ENCODE measurements at places on chromosomes 6 and 20.

DNA sequence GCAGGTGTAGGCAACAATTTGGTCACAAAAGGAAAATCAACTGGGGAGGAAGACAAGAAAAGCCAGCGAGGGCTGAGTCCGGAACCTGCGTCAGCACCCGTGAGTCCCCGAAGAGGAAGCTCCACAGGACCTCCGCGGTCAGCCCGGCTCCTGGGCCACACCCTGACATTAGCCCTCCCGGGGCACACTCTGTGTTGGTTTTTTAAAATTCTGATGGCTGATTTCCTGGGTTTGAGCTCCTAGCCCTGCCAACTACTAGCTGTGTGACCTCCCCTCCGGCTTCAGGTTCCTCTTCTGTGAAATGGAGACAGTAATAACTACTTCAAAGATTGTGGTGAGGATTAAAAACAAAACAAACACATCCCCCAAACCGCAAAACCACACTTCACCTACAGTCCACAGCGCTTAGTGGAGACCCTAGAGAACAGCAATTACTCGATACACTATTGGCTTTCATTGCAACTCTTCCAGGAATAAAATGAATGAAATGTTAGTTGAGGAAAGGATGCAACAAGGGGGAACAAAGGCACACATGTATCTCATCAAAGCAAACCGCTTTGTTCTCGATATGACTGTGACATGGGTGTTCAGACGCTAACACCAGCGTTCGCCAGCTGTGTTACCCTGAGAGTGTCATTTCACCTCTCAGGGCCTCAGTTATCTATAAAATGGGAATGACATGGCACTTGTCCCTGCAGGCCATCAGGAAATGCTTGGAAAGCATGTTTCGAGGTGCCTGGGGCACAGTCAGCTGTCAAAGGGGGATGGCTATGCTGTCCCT, 985 bp downstream of the ZBP1 start:
- peak; percentile 33 for DNase-seq

DNA sequence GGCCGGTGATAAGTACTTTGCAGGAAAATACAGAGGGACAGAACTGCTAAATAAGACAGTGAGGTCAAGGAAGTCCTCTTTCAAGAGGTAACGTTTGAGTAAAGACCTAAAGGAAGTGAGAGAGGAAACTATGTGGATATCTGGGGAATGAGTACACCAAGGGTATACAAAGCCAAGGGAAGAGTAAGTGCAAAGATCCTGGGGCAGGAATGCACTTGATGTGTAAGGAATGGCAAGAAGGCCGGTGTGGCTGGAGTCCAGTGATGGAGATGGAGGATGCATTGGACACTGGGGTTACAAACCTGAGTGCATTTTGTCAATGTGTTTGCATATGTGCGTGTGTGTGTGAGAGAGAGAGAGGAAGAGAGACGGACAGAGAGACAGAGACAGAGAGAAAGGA, 32.1 kb upstream of the TGM2 start:
- no peak for DNase-seq

GRCh38 chr6:51928320-51928719, 159.1 kb downstream of the PKHD1 start:
- DNase-seq, result no peak

GRCh38 chr6:135084001-135084915, 29.6 kb upstream of the HBS1L start:
- DNase-seq, result no peak

DNA sequence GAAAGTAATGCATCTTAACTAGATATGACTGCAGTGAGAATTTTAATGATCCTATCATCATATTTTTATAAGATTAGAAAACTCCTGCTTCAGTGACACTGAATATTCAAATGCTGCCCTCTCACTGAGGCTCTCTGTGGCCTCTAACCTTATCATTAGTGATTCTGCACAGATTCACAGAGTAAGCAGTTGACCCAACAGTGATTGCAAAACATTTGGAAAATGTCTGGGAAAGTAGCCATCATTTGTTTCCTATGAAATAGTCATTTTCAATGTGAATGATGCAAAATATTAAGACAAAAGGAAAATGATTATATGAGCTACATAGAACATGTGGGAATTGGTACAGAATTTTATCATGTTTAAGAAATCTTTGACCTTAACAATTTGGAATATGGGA, 210.3 kb downstream of the TBX18 start:
- DNase-seq, result no peak

GRCh38 chr6:13438126-13438525, 49.3 kb downstream of the GFOD1 start:
- DNase-seq, result no peak

- no peak for DNase-seq
Observed at GRCh38 chr6:129731428-129731827, 21.5 kb upstream of the ARHGAP18 start.

GRCh38 chr20:46126440-46127056, 8.4 kb downstream of the CD40 start:
- no peak for DNase-seq

GRCh38 chr6:42040856-42041480, 9.4 kb upstream of the TAF8 start:
- no peak for DNase-seq

- no peak for DNase-seq
Observed at GRCh38 chr6:113320653-113321052, 536.5 kb upstream of the MARCKS start.

DNA sequence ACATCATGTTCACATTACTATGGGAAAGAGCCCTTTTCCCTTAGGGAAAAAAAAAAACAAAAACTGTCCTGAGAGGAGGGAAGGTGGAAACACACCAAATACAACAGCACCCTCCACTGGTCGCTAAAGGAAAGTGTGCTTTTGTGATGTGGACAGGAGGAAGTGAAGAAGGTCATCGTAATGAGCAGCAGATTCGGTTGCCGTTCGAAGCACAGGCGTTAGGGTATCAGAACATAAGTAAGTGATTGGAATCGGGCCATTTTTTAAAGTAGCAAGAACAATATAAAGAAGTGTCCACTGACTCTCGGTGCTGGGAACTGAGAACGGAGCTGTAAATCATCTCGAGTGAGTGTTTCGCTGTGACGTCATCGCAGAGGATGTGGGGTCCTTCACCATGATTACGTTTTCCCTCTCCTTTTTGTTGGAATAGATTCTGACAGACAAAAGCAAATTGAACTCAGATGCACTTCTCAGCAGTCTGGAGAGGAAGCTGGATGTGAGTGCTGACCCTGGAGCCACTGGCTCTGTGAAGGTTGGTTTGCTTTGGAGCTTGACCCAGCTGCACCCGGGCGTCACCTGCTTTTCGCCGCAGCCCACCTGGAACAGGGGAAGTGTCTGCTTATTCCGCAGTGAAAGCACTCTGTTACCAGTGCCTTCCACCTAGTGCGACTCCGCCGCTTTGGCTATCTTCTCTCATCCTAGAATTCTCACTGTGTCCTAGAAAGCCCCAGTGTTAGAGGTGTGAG, 203.6 kb upstream of the GMDS start:
- peak; percentile 78 for DNase-seq

- DNase-seq, result no peak
Observed at GRCh38 chr6:126107475-126108166, 121.3 kb downstream of the TRMT11 start.

DNA sequence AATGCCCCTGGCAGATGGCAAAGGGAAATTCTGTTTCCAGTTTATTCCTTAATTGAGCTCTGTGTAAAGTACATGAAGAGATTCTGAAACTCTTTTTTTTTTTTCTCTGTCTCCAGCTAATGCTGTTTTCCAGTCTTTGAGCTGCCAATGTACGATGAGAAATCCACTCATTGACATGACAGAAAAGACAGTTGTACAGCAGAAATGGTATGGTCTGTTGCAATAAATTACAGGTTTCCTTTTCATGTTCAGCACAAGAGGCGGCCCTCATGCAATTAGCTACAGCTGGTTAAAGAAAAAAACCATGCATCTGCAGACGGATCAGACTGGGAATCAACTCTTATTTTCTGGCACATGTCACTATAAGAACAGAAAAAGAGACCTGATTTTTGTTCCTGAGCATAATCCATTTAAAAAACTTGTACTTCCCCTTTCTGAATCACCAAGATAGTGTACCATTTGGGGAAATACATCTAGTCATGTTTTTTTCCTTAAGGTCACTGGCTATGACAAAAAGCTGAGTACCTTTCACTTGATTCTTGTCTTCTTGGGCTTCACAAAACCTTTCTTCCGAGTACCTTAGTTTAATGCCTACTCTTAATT, 289.8 kb upstream of the PREP start:
- DNase-seq, result peak; percentile 61
